HCT116 (cell line): ENCODE measurements at places on chromosomes 7 and 10. TPM values are rescaled to one million over a fixed set of nuclear protein-coding genes. Genes with fewer than 3 reads are reported as not detected.

GIMAP8 gene
- total RNA-seq, result 0.15 TPM

BBS9 gene
- 7.1 TPM for total RNA-seq

DNA sequence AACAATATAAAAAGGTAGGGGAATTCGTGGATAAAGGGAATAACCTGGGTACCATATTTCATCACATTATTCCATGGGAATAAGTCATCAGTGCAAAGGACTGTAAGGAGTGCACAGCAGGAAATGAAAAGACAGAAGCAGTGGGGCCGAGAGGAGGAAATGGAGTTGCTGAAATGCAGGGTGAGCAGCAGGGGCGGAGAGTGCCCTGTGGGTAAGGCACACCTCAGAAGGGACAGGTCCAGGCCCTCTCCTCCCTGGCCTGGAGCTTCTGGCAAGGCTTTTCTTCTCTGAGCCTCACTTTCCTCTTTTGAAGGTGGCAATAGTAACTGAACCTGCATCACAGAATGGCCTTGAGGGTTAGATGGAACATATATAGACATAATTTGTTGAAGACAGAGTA lies 26.2 kb downstream of the IKZF1 start:
- no peak for DNase-seq

DNA sequence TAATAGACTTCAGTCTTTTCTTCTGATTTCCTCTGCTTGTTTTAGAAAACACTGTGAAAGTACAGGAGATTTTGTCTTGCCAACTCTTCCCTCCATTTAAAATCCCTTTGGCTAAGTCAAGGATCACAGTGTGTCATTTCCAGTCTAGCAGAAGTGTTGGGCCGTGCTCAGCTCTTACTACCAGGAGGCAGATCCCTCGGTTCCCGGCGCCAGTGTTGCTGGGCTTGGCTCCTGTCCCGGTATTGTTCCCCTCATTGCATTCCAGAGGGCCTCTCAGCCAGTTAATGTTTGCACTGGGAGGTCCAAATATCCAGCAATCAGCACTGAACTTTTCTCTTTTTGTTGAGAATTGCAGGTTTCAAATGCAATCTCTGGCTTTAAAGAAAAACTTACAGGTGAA lies 612.1 kb upstream of the MGMT start:
- no peak for DNase-seq

PLXNA4 gene
- not detected for total RNA-seq

GRCh38 chr7:140625908-140626868 lies 14.4 kb downstream of the DENND2A start:
- DNase-seq, result no peak

- DNase-seq, result no peak
These were observed 12.7 kb downstream of the DHTKD1 start for GRCh38 chr10:12081470-12081869.
